ENCODE measurements at places on chromosomes 5 and 9.

GRCh38 chr5:79663212-79663611, 26.4 kb upstream of the CMYA5 start:
- DNase-seq, result no peak

DNA sequence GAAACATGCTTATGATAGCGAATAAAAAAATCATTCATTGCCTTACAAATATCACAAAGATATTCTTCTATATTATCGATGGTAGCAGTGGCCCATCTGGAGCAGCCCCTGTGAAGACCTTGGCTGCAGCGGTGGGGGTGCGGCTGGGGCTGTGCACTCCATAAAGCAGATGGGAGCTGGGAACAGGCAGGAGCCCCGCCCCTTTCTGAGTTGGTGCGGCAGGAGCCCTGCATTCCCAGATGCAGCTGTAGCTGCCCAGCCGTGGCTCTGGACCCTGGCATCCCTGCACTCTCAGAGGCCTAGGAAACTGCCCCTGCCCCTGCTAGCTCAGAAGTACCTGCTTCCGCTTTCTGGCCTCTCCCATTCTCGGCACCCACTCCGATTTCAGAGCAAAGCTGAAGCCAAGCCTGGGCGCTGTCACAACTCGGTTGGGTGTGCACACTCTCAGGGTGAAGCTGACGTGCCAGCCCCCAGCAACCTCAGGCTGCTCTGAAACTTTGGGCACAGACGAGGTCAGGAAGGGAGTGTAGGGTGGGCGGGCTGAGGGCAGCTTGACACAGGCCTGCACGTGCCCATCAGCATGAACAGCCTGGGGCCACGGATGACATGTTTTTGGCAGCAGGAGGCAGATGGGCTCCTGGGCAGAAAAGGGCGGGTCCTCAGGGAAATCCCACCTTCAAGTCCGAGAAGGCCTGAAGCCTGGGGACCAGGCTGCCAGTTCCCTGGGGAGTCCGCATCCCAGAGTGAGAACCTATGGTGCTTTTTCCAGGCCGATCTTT, 1440.8 kb upstream of the ACO1 start:
- DNase-seq, result no peak

GRCh38 chr5:170339780-170340167, 42.2 kb upstream of the LCP2 start:
- no peak for DNase-seq

- DNase-seq, result no peak
Measured at GRCh38 chr9:7811677-7812076, 12.1 kb upstream of the DMAC1 start.

GRCh38 chr9:37967014-37967760, 63.3 kb upstream of the SLC25A51 start:
- no peak for DNase-seq

DNA sequence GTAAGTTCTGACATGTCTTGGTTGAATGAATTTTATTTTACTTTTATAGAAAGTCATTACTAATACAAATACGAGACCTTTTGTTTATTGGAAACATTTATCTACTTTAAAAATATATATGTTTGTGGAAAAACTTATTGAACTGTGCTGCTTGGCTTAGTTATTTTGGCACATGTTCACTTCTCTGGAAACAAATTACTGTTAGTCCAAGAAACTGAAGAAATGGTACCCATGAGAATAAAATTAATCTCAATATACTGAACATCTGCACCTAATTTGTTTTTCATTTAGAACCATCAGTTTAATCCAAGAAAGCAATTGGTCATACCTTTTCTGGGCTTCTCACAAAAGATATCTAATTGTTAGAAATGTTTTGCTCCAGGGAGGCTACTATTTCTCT, 32.2 kb downstream of the INVS start:
- no peak for DNase-seq

GRCh38 chr9:88229434-88229833, 91.2 kb upstream of the SPATA31C2 start:
- DNase-seq, result no peak

DNA sequence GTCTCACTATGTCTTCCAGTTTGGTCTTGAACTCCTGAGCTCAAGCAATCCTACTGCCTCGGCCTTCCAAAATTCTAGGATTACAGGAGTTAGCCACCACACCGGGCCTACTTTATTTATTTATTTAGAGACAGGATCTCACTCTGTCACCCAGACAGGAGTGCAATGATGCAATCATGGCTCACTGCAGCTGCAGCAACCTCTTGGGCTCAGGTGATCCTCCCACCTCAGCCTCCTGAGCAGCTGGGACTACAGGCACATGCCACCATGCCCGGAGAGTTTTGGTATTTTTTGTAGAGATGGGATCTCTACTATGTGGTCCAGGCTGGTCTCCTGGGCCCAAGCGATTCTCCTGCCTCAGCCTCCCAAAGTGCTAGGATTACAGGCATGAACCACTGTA, 32.8 kb downstream of the PHAX start:
- no peak for DNase-seq

DNA sequence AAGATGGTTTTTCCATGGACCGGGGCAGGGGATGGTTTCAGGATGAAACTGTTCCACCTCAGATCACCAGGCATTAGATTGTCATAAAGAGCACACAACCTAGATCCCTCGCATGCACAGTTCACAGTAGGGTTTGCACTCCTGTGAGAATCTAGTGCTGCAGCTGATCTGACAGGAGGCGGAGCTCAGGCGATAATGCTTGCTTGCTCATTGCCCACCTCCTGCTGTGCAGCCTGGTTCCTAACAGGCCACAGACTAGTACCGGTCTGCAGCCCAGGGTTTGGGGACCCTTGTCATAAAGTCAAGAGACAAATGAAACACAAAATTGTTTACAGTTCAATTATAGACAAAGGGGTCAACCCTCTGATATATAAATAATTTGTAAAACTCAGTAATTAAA, 101.7 kb downstream of the RANBP17 start:
- DNase-seq, result no peak

- DNase-seq, result no peak
Measured at GRCh38 chr5:111953351-111954127, 196.5 kb upstream of the NREP start.

GRCh38 chr5:106399391-106399790, 1271.3 kb downstream of the EFNA5 start:
- no peak for DNase-seq

DNA sequence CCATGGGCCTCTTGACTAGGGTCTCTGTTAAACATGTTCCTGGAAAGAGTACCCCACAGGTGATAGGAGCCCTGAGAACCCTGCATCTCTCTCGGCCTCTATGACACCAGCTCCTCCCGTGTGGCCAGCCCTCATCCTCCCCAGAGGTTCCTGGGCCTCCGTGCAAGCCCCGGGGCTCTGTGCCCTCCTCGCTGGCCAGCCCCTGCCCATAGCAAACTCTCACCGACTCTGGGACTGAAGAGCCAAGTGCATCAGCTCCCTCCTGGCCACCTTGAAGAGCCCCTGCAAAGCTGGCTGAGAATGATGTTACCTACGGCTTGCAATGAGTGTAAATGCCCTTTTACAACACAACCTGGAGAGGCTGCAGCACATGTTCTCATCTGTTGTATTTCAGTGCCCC, 224.4 kb downstream of the ROR2 start:
- no peak for DNase-seq

GRCh38 chr5:173745123-173745522, 128.7 kb upstream of the BOD1 start:
- DNase-seq, result no peak

DNA sequence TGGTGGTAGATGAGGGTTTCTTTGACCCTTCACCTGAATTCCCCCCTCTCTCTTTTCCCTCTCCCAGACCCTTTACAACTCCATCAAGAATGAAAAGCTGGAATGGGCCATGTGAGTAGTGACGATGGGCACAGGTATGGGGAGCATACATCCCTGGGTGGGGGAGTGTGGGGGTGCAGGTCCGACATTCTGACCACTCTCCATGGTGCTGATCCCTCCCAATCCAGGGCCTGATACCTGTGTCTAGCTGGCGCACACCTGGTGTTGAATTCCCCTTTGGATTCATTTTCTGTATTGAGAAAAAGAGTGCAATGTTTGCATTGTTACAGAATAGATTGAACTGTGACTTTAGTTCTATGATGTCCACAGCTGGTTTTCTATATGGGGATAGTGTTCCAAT, 40.0 kb downstream of the PSD2 start:
- DNase-seq, result no peak

DNA sequence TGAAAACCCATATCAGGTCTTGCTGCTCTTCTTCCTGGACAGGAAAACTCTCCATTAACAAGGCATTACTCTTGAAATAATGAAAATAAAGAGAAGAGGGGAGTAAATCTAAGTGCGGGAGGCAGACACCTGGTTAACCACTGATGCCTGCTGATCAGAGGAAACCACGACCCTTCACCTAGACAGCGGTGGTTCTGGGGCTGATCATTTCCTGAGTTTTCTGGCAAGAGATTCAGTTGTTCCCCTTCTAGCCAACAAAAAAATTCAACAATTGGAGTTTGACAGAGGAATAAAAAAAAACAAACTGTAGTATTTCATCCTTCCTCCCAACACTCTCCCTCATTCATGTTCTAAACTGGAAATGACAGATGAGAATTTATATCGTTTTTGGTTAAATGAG, 3.0 kb downstream of the RLN2 start:
- no peak for DNase-seq

- no peak for DNase-seq
Measured at GRCh38 chr9:97293207-97293721, 14.2 kb upstream of the CCDC180 start.

DNA sequence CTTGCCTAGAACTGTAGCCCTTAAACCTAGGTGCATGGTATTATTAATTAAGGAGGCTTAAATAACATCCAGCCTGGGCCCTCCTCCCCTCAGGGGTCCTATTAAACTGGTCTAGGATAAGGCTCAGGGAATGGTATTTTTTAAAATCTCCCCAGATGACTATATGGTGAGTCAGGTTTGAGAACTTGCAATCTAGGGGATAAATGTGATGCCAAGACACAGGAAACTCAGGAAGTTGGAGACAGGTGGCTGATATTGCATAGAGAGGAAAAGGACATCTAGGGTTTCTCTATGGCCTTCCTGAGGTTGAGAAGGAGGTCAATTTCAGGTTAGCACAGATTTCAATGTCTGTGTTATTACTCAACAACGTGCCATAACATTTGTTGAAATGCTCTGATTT, 581.0 kb downstream of the TLE1 start:
- DNase-seq, result no peak

DNA sequence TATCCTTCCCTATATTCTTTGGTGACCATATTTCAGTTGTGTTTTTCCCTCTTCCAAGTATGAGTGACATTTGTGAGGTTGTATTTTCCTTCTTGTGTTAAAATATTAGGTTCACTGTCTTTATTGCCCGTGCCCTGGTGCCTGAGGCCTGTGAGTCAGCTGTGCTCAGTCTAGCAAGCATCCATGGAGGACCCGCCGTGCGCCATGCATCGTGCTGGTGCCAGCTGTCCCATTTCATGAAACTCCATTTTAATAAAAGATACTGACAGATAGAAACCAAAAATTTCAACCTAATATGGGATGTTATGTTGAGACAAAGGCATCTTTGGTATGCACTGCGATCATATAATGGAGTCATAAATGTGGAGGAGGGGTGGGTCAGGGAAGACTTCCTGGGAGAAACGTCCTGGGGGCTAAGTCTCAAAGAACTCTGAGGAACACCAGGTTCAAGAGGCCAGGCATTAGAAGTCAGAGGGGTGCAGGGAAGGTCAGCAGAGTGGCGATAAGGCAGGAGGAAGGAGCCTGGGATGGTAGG, 34.0 kb upstream of the FGF1 start:
- no peak for DNase-seq

- DNase-seq, result no peak
Measured at GRCh38 chr9:128054087-128054486, 13.0 kb downstream of the NAIF1 start.

- DNase-seq, result no peak
Measured at GRCh38 chr5:38381361-38381760, 123.0 kb downstream of the EGFLAM start.

- DNase-seq, result peak; percentile 33
Measured at GRCh38 chr9:122215663-122216062, 13.1 kb downstream of the LHX6 start.

DNA sequence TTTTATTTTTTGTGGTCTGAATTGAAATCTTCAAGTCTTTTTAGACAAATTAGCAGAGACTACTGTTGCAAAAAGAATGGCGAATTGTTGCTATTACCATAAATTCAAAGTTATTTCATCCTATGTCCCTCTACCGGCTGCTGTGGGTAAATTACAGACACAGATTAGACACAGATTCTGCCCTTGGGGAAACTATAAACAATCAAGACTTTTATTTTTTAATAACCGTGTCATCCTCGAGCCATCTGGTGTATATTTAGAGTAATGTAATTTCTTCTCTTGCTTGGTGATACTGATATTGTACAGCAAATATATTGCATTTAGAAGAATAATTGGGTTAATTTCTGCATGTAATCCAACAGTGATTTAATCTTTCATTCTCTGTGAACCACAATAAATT, 228.0 kb upstream of the ADAMTSL1 start:
- no peak for DNase-seq

GRCh38 chr5:36145311-36145710, 6.4 kb downstream of the LMBRD2 start:
- DNase-seq, result peak; percentile 18

GRCh38 chr5:31585895-31586270, 53.0 kb upstream of the PDZD2 start:
- no peak for DNase-seq

DNA sequence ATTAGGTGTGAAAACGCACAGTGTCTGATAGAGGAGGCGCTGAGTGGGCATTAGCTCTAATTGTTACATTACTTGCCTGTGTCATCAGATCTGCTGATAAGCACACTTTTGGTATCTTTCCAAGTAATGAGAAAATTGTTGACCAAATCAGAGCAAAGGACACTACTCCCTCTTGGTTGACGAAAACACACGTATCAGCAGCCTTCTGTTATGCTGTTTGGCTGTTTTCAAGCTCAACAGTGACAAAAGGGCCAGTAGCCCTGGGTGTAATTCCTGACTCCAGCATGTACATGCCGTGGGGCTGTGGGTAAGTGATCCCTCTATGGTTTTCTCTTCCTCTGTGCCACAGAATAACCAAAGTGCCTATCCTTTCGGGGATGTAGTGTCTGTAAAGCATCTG, 151.4 kb downstream of the AUH start:
- no peak for DNase-seq

- no peak for DNase-seq
Measured at GRCh38 chr9:95239071-95239470, 78.4 kb downstream of the FANCC start.

GRCh38 chr9:126499005-126499910, 114.5 kb upstream of the LMX1B start:
- peak; percentile 47 for DNase-seq

GRCh38 chr9:129549684-129550083, 71.2 kb downstream of the C9orf50 start:
- no peak for DNase-seq

DNA sequence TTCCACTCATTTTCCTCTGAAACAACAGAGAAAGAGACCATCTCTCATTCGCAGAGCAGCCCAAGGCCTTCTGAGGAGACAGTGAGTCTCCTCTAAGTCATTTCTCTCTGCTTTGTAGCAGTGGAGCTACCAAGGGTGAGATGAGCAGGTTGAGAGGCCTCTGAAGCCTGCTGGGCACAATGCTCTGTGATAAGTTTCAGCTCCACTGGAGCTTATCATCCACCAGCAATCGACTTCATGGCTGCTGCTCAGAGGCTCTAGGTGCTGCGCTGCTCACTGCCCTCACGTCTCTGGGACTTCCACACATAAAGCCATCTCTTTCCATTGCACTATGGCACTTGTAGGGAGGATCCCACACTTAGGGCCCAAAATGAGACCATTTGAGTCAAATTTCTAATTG, 96.3 kb downstream of the CMYA5 start:
- no peak for DNase-seq

- no peak for DNase-seq
Measured at GRCh38 chr5:55509796-55510522, 24.8 kb downstream of the PLPP1 start.

GRCh38 chr9:107360098-107360497, 77.0 kb downstream of the RAD23B start:
- DNase-seq, result no peak
